ENCODE measurements at places on chromosomes 5 and 9.

DNA sequence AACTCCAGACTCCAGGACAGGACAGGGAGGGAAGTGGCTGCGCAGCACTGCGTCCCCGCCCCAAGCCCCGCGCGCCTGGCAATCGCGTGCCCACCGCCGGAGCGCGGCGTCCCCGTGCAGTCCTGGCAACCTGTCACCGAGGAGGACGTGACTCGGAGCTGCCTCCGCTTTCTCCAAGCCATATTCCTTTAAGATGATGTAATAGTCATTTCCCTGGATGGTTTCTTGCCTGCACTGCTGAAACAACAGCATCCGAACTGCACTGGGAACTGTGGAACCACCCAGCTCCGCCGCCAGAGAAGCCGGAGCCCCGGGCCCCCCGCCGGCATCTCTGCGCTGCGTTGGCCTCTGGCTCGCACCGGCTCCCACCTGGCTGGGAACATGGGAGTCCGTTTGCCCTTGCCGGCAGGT lies 34.5 kb downstream of the KCTD16 start:
- no peak for DNase-seq

DNA sequence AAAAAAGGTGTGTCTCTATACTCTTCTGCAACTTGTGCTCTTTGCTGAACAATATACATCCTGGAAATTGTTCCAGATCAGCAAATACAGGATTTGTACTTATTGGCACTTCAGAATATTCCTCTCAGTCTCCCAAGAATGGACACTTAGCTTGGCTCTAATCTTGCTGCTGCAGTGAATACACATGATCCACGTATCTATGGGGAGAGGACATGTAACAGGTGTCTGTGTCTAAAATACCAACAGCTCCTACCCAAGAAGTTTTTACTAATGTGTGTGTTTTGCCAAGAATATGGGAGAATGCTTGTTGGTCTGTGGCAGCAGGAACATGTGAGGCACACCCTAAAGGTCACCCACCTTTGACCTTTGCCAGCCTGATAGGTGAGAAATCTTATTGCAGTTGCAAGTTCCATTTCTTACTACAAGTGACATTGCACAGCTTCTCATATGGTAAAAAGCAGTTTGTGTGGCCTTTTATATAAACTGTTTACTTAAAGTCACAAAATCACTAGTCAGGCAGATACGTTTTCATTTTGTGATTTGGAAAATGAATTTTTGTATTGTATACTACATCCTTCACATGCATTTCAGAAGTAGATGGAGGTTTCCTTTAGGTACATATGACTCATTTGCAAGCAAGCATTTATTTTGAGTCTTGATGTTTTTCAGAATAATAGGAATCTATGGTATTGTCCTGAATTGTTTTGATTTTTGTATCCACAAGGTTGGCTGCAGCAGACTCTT lies 35.8 kb downstream of the PHF2 start:
- DNase-seq = no peak

- no peak for DNase-seq
Measured at GRCh38 chr9:19409401-19410194, 789 bp downstream of the ACER2 start.

- no peak for DNase-seq
Measured at GRCh38 chr5:124162767-124163532, 583.5 kb downstream of the ZNF608 start.

GRCh38 chr9:98150164-98150563 lies 31.1 kb upstream of the TRIM14 start:
- no peak for DNase-seq

- DNase-seq = peak; percentile 24
Measured at GRCh38 chr9:4077499-4078102, 222.3 kb downstream of the GLIS3 start.

- DNase-seq = peak; percentile 77
Measured at GRCh38 chr5:170491479-170491878, 12.3 kb upstream of the KCNIP1 start.

DNA sequence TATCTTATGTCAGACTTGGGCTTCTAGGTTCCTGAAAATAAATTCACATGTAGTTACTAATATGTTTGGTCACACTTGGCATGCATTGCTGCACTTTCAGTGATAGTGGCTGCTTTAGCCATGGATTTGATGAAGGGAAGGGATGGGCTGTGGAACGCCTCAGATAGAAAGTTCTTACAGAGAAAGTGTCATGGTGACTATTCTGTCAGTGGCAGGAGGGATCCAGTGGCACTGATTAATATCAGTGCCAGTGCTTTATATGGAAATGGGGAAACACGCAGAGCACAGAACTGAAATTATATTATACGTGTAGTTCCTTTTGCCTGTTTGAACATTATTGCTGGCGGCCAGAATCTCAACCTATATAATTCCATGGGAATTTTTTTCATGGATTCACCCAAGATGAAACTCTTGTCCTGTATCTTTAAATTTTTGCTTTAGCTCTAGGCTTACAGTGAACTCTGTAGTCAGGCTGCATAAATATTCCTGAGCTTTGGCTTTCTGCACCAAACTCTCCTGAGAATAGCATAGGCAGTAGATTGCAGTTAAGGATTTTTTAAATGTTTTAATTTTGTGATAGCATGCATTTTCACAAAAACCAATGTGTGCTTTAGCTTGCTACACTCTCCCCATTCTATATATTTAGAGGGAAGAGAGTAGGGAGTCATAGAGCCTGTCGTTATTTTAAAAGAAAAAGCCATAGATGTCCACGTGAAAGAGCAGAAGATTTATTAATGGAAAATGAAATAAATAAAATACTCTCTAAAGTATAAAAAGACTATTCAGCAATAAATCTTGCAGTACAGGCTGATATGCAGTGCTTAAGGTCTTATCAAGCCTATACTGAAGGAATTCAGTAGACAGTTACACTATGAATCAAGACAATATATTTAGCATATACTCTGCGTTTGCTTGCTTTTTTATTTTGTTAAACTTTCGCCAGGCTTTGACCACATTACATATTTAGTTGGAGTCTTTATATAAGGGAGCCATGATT lies 98.7 kb downstream of the EDIL3 start:
- no peak for DNase-seq

- no peak for DNase-seq
Measured at GRCh38 chr5:141822144-141822543, 56.1 kb downstream of the PCDH1 start.

GRCh38 chr9:83342006-83342405 lies 196.2 kb downstream of the FRMD3 start:
- DNase-seq = no peak

GRCh38 chr5:57499262-57500050 lies 16.8 kb upstream of the ACTBL2 start:
- DNase-seq = no peak

DNA sequence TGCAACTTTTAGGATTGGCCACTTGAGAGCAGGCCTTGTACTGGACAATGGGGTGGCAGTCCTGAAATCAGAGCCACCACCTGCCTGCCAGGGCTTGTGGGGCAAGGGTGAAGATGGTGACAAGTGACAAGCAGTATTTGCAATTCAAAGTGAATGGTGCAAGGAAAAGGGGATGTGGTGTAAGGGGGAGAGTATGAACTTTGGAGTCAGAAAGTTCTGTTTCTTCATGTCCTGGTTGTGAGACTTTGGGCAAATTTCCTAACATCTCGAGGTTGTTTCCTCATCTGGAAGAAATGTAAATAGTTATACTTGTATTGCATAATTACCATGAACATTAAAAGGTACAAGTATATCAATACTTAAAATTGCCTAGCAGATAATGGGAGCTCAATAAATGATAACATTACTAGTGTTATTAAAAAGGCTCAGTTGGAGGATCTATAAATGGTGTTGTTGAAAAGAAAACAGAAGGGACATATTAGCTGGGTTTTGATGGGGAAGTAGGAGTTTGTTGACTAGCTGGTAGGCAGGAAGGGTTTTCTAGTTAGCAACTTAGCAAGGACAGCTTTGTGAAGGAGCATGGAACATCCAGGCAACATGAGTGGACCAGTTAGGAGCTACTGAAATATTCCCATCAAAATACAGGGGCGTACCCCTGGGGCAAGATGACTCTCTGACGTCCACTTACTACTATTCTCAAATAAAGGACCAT lies 21.3 kb upstream of the MEGF9 start:
- no peak for DNase-seq

DNA sequence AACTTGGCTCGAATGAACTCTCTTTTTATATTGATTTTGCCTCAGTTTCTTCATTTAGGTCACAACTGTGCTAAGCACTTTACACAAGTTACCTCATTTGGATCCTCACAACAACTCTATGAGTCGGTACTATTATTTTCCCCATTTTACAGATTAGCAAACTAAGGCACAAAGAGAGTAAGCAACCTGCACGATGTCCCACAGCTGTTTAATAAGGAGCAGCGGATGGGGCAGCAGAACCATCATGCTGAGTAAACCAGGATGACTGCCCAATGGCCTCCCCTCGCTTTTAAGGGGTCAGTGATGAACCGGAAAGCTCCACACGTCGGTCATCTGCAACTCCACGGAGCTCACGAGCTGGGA lies 607 bp downstream of the PRELID2 start:
- no peak for DNase-seq

- DNase-seq = no peak
Measured at GRCh38 chr5:181173027-181173419, 25.6 kb downstream of the OR2V2 start.

- no peak for DNase-seq
Measured at GRCh38 chr5:172285226-172286143, 1.9 kb upstream of the UBTD2 start.

DNA sequence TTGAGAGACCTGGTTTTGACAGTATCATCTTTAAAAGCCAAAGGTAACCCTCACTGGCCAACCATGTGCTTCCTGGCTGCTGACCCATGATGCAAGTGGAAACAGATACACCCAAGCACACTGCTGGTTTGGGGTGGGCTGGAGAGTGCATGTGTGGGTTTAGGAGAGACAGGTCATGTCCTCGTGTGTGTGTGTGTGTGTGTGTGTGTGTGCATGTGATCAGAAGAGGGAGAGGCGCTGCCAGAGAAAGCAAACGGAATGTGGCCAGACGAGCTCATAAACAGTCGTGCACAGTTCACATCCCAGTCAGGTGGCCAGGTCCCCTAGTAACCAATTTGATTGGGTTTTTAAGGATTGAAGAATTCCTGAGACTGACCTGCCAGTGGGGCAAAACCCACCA lies 112.8 kb upstream of the ICE1 start:
- DNase-seq = no peak

DNA sequence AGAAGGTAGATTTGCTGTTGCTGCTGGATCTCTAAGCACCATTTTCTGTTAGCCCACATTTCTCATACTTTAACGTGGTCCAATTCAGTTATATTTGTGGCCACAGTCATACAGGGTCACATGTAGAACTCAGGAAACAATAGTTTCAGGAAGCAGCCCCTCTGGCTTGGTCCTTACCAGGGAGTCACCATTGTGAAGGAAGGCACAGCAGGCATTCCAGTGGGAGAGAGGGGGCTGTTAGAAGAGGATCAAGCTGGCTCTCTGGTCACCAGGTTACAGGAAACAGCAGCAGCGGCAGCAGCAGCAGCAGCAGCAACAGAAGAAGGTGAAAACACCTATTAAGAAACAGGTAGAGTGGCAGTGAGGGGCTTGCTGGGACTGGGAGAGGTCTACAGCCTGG lies 14.5 kb downstream of the C9orf43 start:
- no peak for DNase-seq

GRCh38 chr5:160039810-160040470 lies 31.0 kb downstream of the TTC1 start:
- DNase-seq = no peak

- peak; percentile 20 for DNase-seq
Measured at GRCh38 chr9:126275386-126276001, 51.1 kb upstream of the MVB12B start.

DNA sequence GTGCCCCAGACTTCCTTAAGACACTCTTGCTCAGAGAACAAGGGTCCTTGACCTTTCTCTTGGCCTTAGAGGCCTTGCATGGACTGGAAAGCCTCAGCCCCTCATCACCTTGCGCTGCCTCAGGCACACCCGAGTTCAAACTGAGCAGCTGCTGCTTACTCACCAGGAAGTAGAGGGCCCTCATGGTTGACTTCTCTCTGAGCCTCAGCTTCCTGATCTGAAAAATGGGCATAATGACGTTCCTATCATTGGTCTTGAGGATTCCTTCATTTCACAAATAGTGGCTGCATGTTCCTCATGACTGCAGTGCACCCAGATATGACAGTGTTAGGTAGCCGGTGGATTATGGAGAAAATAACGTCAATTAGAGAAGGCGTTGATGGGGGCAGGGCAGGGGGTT lies 28.6 kb downstream of the IER5L start:
- DNase-seq = no peak

- no peak for DNase-seq
Measured at GRCh38 chr5:68382640-68383039, 167.1 kb downstream of the PIK3R1 start.

GRCh38 chr9:10268531-10269485 lies 344.0 kb downstream of the PTPRD start:
- no peak for DNase-seq

DNA sequence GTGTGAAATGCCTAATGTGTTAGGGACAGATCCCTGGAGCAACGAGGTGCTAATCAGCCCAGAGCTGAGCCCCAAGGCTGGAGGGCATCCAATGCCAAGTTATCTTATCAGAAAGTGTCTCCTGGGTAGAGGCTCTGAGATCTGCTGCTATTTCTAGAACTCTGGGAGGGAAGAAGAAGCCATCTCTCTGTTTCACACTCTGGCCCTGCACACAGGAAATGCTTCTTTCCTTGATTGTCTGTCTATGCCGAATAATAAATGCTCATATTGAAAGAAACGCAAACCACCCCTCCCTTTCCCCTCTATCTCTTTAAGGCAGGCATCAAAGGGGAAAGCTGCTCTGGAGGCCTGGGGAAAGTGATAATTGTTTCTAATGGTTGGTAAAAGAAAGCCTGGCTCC lies 166.7 kb downstream of the PAPPA start:
- no peak for DNase-seq

GRCh38 chr9:31275419-31275818 lies 1109.0 kb upstream of the ACO1 start:
- no peak for DNase-seq

- DNase-seq = peak; percentile 74
Measured at GRCh38 chr9:105244003-105244733, at the start of gene SLC44A1. Gene SLC44A1, plus strand, starts transcription at chr9:105244651. Its CDS starts 218 bp downstream, at chr9:105244869.

GRCh38 chr9:113602126-113603047 lies 138.9 kb downstream of the RGS3 start:
- no peak for DNase-seq

DNA sequence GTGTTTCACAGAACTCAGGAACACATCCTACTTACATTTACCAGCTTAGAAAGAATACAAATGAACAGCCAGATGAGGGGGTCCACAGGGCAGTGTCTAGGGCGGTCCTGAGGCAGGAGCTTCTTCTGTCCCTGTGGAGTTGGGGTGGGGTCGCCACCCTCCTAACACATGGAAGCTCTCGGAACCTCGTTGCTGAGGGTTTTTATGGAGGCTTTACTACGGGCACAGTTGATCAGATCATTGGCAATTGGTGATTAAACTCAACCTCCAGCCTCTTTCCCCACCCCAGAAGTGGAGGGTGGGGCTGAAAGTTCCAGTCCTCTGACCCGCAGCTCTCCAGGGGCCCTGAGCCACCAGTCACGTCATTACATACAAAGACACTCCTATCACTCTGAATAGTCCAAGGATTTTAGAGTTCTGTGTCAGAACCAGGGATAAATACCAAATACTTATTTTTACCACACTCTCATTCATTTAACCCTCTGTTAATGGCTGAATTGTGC lies 156.9 kb downstream of the COL23A1 start:
- DNase-seq = no peak

Data from retinal pigment epithelial cell (primary cell).